ENCODE measurements at places on chromosomes 13 and 19.

- no peak for DNase-seq
These were observed 299.1 kb upstream of the OBI1 start for GRCh38 chr13:78958006-78958405.

DNA sequence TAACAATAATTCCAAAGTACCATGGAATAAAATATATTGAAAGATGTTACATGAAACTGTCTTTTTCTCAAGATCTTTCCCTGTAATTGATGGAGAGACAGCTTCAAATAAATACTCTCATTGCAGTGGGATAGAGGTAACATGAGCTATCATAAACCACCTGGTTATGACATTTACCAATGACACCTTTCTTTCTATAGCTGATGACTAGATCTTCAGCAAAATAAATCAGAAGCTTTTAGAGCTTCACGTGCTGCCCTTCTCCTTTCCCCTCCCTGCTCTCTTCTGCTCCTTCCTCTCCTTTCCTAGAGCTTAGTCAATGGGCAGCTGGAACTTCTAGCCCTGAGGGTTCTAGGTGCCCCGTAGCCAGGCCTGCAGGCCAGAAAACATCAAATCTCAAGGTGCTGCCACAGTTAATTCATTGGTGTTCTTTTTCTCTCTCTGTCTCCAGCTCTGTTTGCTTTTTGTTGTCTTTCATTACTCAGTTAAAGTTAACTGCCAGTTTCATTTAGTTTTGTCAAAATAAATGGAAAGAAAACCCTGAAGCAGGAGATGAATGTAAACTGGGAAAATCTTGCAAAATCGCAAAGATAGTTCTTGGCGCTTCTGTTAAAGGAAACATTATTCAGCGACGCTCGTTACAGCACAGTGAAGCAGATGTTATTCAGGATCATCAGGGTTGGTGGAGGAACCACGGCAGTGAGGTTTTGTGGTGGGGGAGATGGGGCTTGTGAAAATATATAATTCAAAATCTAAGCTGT, 8.3 kb upstream of the METTL21C start:
- no peak for DNase-seq

DNA sequence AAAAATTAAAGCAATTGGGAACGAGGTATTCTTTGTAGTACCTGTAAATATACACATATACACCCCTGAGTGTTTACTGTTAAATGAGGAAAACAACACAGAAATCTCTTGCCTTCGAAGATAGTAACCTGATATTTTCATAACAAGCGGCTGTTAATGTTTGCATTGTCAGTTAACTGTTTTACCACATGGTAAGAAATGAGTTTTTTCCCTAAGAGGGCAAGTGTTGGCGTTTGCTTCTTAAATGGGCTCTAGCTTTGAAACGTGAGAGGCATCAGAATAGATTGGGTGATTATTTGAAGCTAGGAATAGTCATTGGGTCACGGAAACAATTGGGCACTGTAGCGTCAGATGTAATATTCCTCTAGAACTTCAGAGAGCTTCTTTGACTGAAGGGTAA, 22.0 kb upstream of the UPF3A start:
- no peak for DNase-seq

DNA sequence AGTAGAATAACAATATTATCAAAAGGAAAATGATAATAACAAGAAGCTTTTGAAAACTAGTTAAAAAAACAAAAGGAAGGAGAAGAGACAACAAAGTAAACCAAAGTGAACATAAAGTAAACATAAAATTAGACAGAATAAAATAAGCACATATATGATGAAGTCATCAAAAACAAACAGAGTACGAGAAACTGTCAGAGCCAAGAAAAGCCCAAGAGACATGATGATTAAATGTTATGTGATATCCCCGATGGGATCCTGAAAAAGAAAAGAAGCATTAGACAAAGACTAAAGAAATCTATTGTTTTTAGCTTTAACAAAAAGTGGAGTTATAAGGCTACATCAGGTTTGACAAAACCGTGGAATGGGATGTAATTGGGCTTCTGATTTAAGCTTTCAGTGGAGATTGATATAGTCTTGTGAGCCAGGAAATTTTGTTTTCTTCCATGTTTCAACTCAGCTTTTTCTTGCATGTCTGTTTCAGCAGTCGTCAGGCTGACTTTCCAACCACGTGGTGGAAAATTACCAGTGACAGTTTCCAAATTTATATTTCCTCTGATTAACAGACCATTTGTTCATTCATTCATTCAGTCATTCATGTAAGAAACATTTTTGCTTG, 64.9 kb downstream of the KL start:
- no peak for DNase-seq

- peak; percentile 72 for DNase-seq
These were observed 4.9 kb upstream of the ZFP36 start for GRCh38 chr19:39401549-39402345.

- no peak for DNase-seq
These were observed 4.8 kb upstream of the SMG9 start for GRCh38 chr19:43759515-43759914.

GRCh38 chr13:113159701-113160100, 1.3 kb downstream of the PROZ start:
- DNase-seq = no peak

- DNase-seq = no peak
These were observed 904.2 kb upstream of the MIR17HG start for GRCh38 chr13:90443268-90443667.

GRCh38 chr13:113403255-113404104, 39.5 kb upstream of the GRTP1 start:
- DNase-seq = no peak

- DNase-seq = no peak
These were observed 332.7 kb upstream of the KLF12 start for GRCh38 chr13:74466864-74467263.

DNA sequence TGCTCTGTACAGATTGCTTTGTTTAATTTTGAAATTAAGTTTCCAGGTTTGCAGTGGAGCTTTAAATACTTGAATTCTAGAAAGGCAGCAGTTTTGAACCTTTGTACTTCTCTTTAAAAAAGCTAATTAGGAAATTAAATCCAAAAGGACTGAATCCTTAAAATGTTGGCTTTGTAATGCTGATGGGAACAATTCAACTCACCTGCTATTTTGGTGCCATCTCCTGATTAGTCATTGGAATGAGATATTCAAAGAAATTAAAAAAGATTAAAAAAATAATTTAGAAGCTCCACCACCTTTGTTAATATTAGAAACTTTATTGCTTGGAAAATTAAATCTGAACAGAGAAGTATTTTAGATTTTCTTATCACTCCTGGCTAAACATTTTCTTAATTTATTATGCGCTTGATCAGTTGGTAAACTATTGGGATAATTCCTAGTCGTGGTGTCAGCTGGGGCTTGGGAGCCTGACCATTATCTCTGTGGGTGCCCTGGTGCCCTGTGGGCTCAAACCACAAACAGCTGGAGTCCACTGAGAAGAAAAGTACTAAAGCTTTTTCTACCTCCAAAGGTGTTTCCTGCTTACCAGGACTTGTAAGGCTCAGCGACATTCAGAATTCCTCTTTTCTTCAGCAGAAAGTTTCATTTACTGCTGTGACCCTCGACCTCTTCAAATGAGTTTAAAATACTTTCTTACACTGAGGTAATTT, 540.4 kb downstream of the DIAPH3 start:
- no peak for DNase-seq

- DNase-seq = peak; percentile 75
These were observed 21.7 kb downstream of the MAU2 start for GRCh38 chr19:19342086-19343015.

- DNase-seq = no peak
These were observed at the start of gene CEACAM8 for GRCh38 chr19:42594617-42595489. CEACAM8 (minus strand) TSS chr19:42594924; CDS start chr19:42594828, 96 bp downstream.

- no peak for DNase-seq
These were observed 1.9 kb upstream of the F7 start for GRCh38 chr13:113103646-113104045.

DNA sequence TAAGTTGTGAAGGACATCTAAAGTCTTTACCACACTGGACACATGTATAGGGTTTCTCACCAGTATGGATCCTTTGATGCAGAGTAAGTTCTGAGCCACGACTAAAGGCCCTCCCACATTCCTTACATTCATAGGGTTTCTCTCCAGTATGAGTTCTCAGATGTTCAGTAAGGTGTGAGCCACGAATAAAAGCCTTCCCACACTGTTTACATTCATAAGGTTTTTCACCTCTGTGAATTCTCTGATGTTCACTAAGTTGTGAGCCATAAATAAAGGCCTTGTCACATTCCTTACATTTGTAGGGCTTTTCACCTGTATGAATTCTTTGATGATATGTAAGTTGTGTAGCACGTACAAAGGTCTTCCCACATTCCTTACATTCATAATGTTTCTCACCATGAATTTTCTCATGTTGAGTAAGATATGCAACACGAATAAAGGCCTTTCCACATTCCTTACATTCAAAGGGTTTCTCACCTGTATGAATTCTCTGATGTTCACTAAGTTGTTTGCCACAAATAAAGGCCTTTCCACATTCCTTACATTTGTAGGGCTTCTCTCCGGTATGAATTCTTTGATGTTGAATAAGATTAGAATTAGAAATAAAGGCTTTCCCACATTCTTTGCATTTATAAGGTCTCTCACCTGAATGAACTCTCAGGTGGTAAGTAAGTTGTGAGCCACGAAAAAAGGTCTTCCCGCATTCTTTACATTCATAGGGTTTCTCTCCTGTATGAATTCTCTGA, 29.8 kb downstream of the ZNF571 start:
- DNase-seq = peak; percentile 2

DNA sequence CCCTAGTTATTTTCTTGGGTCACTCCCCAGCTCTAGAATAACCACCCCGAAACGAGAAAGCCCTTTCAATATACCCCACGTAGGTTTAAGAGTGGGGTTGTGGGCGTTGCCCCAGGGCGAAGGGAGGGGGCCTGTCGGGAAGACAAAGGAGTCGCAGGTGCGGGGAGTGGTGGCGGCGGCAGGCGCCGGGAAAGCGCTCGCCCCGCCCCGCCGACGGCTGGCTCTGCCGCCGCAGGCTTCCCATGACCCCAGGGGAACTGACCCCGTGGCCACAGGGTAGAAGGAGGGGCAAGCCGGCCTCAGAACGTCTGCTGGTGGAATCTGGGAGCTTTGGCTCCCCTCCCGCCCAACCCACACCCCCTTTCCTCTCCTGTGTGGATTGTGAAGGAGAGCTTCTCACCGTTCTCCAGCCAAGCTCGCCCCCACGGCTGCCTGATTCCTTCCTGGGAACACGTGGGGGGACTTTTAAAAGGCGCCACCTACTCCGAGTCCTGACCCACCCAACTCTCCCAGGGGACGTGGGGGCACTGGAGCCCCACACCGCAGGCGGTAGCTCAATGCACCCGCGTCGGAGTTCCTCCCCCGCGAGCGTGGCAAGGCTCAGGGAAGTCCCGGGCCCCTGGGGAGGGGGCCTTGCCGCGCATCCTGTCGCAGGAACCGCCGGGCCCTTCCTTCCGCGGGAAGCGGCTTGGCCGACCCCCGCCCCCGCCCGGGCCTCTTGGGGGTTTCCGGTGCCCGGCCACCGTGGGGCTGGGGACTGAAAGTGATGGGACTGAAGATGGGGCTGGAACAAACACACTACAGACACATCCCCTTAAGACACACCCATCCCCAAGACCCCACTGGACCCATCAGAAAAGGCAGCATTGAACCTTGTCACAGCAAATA, 5.5 kb downstream of the IER2 start:
- DNase-seq = peak; percentile 97

DNA sequence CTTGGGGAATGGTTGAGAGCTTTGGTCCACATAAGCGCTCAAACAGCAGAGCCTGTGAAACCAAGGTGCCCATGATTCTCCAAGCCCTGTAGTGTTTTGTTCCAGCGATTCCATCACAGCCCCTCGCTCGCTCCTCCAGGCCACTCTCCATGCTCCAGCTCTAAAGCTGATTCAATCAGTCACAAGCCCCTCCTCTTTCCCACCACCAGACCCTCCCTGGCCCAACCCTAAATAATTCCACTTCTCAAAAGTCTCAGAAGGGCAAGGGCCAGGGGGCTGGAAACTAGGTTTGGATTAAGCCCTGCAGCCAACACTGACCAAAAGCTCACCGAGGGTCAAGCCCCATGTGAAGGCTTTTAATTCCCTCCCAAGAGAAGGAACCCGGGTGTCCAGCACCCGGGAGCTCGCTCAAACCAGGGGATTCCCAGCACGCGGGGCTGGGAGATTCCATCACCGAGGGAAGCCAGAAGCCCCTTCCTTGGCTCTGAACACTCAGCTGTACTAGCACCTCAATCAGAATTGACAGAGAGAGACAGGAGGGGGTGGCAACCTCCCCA, 1.5 kb downstream of the ZNF296 start:
- no peak for DNase-seq

GRCh38 chr13:39455521-39456175, 147.3 kb downstream of the LHFPL6 start:
- peak; percentile 22 for DNase-seq

GRCh38 chr19:4909156-4909896, at the start of gene UHRF1:
UHRF1 (plus strand) TSS chr19:4909501; CDS start chr19:4910886, 1,385 bp downstream.
- DNase-seq = peak; percentile 83

DNA sequence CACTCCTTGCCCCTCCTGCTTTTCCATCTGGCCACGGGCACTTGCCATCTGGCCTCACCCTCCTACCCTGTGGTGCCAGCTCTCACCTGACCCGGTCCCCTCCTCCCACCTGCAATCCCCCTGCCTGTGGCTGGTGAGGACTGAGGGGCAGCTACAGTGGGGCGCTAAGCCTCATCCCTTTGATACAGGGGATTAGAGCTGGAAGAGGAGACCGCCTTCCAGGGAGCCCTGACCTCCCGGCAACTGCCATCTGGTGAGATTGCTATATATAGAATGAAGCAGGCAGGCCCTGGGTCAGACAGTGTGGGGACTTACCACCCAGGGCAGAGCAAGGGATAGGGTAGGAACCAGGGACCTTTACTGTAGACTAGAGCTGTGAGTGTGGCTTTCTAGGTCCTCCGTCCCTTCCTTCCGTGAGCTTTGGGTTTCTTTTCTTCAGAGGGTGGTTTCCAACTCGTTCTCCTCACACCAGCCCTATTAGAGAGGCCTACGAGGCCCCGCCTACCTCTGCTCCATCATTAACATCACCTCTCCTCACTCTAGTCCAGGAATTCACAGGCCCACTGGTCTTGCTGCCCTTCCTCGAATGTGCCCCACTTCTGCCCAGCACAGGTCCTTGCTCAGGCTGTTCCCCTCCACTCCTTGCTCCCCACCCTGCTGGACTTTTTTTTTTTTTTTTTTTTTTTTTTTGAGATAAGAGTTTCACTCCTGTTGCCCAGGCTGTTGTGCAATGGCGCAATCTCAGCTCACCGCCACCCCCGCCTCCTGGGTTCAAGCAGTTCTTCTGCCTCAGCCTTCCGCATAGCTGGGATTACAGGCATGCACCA, 7.7 kb downstream of the KASH5 start:
- no peak for DNase-seq

DNA sequence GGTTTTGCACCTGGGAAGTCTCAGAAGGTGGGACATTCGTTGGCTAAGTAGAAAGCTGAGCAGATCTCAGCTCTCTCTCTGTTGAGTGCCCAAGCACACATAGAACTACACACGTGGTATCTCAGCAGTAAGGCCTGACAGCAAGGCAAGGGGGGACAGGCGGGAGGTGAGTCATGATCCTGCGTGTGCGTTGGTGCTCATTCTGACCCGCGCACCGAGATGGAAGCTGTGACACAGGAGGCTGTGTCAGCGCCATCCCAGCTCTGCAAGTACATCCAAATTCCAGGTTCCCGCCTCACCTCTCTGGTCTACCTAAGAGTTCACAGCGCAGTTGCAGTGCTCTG, 135.7 kb downstream of the USP12 start:
- DNase-seq = no peak
